ENCODE measurements at places on chromosomes 2 and 18.

- DNase-seq, result no peak
Observed at GRCh38 chr2:9768388-9768787, 74.9 kb upstream of the TAF1B start.

DNA sequence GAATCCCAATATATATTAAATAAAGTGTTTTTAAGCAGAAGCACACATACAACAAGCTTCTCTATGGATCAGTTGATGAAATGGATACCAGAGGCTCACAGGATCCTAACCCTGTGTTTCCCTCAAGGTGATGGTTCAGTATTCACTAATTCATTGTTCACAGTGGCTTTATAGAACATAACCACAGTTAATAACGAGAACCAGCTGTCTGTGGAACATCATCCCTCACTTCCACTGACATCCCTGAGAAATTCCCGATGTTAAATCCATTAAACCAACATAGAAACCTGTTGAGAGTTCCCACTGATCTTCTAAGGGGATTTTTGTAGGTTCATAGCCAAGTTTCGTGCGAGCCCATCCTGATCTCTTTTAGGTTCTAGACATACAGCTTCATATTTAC lies 29.0 kb downstream of the CCDC195 start:
- no peak for DNase-seq

DNA sequence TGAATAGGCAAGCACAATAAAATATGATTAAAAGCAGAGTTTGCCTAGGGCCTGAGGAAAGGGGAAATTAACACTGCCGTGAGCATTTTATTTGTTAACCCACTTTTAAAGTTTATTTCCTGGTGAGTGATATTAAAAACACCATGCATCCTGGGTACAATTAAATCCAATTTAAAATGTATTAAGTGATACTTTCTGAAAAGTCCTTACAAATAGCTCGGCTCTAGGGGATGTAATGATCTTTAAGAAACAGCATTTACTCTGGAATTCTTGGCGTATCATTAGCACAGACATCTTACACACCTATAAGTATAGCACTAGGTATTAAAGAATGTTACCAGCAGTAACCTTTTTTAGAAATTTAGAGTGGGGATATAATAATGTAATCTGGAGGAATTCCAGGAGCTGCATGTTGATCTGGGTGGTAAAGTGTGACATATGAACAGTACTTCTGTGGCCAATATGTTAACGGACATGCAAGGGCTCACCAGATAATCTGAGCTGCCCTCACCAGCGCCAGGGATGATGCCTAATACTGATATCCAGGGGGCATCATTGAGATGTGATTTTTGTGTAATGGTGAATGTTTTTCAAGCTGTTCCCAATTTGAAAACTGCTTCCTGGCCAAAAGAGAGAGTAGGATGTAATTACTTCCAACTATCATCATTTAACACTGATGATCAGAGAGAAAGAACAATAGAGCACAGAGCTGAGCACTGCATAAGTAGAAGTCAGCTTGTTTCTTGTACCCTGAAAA lies 235.9 kb downstream of the DSEL start:
- DNase-seq, result no peak

DNA sequence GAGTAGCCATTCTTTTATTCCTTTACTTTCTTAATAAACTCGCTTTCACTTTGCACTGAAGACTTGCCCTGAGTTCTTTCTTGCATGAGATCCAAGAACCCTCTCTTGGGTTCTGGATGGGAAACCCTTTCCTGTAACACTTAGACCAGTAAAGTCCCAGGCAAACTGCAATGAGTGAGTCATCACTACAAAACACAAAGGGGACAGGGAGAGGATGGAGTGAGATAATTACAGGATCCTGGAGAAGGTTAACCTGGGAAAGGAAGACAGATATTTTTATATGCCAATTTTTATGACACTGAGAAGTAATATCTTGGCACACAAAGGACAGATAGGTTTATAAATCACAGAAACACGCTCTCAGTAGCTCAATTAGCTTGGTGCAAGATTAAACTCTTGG lies 48.7 kb downstream of the EHD3 start:
- DNase-seq, result peak; percentile 0

- no peak for DNase-seq
Observed at GRCh38 chr18:13696961-13697360, 29.4 kb downstream of the FAM210A start.
